NCI-H1105 treated with DMSO at 0.1 percent for 48 hours (cell line): ENCODE measurements at places on chromosomes 1 and 21.

- DNase-seq: peak; percentile 11
Measured at GRCh38 chr1:10755970-10756521, 40.4 kb downstream of the CASZ1 start.

- DNase-seq: no peak
Measured at GRCh38 chr1:7853684-7854026, 790 bp upstream of the UTS2 start.

GRCh38 chr1:14875524-14876509, 277.3 kb downstream of the KAZN start:
- DNase-seq: peak; percentile 93

- no peak for DNase-seq
Measured at GRCh38 chr1:33149453-33150190, 32.2 kb downstream of the TRIM62 start.

- DNase-seq: peak; percentile 35
Measured at GRCh38 chr1:25692560-25692959, 76.0 kb downstream of the MAN1C1 start.

DNA sequence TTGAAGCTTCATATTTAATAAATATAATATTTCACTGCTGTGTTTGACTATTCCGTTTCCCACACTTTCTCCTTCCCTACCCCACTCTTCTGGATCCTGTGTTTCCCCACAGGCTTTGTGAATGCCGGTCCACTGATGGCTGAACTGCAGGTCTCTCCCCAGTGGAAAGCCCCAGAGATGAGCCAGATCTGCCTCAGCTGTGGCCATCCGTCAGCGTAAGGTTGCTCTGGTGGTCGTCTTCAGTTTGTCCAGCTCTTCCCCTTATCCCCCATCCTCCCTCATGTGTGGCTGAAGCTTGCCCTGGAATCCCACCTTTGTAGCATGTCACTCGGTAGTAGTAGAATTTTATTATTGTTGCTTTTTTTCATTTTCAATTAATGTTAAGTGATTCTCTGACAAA, 11.4 kb downstream of the SMAP2 start:
- no peak for DNase-seq

DNA sequence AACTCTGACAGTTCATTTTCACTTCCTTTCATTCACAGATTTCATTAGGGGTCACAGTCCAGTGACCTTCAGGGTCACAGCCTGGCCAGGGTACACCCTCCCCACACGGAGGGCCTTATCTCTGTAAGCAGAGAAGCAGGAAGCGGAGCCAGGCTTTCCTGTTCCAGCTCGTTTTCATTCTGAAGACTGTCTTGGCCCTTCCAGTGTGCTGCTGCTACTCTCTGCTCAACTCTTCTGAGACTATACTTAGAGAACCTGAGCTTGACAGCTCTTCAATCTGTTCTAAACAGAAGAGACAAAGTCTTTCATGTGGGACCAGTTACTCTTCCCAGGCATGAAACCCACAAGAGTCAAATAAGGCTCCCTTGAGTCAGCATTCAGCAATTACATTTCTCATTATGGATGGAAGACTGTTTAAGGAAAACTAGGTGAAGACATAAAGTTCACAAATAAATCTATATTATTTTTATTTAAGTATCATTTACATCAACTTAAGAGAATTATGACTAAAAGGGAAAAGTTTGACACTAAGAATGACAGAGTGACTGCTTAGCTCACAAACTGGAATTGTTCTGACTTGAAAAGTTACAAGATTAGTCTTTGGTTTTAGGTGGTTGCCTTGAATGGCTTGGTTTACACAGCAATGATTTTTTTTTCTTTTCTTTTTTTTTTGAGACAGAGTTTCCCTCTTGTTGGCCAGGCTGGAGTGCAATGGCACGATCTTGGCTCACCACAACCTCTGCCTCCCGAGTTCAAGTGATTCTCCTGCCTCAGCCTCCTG, 4.8 kb upstream of the TDRD10 start:
- no peak for DNase-seq
